Calu3 (cell line): ENCODE measurements at places on chromosomes 11 and 22.

GRCh38 chr22:29641700-29642330 is 38.4 kb downstream of the NF2 start:
- DNase-seq, result no peak

DNA sequence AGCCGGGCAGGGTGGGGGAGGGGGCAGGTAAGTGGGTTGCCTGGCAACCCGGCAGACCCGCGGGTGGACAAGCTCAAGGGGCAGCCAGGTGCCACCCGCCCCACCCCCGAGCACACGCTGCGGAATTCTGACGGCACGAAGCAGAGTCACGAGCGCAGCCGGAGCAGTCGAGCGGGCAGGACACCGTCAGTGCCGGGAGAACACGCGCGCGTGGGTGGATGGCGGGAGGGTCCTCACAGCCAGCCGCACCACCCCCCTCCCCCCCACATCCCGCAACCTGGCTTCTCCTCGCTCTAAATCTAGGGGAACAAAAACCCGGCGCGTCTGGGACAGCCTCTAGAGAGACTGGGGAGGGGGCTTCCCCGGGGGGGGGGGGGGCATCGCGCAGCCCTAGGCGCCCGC is 133.1 kb upstream of the HSD17B12 start:
- DNase-seq, result no peak

DNA sequence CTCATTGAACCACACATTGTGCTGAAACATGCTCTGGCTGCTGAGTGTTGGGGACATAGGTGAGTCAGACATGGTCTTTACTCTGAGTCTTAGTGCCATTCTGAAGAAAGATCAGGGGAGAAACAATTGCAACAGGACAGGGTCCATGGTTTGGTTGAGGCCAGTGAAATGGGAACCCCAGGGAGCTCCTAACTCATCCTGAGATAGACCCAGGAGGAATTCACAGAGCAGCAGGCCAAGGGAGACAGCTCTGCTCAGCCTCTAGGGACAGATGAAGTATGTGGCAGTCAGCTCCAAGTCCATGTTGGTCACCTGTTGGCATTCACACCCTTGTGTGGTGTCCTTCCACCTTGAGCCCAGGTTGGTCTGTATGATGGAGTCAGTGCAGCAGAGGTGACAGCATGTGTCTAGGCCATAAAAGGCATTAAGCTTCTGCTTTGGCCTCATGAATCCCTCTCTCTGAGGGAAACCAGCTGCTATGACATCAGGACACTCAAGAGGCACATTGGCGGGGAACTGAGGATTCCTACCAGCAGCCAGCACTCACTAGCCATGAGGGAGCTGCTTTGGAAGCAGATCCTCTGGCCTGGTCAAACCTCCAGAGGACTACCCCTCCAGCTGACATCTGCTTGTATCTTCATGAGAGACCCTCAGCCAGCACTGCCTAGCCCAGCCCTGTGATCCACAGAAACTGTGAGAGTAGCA is 50.3 kb upstream of the MYEOV start:
- DNase-seq, result no peak

GRCh38 chr22:36129071-36129470 is 31.5 kb downstream of the APOL3 start:
- no peak for DNase-seq

DNA sequence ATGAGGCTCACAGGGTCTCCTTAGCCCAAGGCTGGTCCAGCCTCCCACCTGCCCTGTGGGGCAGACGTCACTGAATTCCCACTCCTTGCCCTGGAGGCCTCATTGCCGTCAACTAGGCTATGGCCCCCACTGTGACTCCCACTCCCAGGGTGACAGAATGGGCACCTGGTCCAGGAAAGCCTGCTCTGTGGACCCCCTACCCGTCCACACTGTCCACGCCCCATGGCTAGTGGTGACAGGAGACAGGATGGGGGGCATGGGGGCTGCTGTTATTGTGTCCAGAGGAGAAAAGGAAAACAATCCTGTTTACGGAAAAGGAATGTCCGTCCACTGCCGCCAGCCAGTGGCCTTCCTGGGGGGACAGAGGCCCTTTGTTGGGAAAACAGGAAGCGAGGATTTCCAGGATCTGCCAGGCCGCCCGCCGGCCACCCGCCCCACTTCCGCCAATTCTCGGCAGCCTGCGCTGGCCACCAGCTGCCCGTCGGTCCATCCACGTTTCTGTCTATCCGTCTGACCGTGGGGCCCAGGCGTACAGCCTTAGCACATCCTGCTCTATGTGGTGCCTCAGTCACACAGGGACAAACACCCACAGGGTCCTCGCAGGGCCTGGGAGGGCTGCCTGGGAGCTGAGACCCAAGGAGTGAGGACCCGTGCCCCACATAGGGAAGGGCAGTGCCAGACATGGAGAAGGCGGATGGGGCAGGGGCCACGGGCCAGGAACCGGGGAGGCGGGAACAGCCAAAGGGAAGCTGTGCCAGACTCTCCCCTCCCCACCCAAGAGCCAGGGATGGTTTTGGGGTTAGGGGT is 19.5 kb downstream of the CRELD2 start:
- DNase-seq, result no peak
